ENCODE measurements at places on chromosomes 13 and 19.

DNA sequence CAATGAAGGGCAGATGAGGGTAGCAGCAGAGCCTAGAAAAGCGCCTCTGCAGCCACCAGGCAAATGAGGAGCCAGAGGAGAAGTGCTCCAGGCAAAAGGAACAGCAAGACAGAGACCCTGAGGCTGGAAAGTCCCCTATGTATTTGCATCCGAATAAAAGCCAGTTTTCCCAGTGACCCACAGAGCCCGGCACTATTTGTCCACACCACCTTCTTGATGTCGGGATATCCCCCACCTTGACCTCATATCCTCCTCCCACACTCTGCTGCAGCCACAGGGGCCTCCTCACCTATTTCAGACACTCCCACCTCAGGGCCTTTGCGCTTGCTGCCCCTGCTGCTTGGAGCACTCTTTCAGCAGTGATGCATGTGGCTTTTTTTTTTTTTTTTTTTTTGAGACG lies 6.6 kb downstream of the ATG4D start:
- DNase-seq, result no peak

GRCh38 chr19:35115177-35115951 lies at the start of gene FXYD3:
Gene FXYD3 (plus strand): TSS chr19:35115823. CDS start chr19:35119377, 3,554 bp downstream.
- DNase-seq, result no peak

- DNase-seq, result no peak
Observed at GRCh38 chr13:103351035-103351828, 285.0 kb upstream of the SLC10A2 start.

DNA sequence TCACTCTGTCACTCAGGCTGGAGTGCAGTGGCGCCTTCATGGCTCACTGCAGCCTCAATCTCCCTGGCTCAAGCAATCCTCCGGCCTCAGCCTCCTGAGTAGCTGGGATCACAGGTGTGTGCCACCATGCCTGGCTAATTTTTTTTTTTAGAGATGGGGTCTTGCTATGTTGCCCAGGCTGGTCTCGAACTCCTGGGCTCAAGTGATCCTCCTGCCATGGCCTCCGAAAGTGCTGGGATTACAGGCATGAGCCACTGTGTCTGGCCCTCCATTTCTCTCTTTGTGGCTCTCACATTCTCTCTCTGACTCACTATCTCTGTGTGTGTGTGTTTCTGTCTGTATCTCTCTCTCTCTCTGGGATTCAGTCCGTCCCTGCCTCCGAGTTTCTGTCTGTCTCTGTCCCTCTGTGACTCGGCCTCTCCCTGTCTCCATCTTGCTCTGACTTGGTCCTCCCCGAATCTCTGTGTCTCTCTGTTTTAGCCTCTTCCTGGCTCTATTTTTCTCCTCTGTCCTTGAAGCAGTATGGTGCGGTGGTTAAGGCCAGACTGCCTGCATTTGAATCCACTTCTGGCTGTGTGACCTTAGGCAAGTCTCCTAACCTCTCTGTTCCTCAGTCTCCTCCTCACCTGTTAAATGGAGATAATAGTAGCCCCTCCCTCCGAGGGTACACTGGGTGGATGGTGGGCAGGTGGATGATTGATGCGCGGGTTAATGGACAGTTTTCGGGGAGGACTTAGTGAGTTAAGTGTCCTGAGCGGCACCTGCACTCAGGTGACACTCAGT lies 11.0 kb downstream of the MEIS3 start:
- no peak for DNase-seq

DNA sequence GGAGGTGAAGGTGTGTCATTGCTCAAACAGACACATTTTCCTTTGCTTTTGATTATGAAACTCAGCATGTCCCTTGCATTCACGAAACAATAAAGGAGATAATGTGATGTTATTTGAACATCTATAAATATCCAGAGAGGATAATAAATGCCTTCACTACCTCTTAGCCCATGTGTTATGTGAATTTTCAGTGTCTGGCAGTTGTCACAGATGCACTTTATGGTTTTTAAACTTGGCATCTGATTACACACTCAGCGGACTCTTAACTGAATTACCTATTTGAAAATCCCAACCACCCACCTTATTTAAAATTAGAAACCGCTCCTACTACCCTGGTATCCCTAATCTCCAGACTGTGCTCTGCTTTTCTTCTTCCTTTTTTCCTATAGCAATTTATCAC lies 254.2 kb downstream of the COG6 start:
- DNase-seq, result no peak

- no peak for DNase-seq
Observed at GRCh38 chr19:33292595-33293254, 9.6 kb downstream of the CEBPA start.

GRCh38 chr13:29254626-29255370 lies 340.7 kb downstream of the SLC7A1 start:
- DNase-seq, result no peak

GRCh38 chr13:20998649-20999415 lies 62.6 kb downstream of the LATS2 start:
- DNase-seq, result no peak

DNA sequence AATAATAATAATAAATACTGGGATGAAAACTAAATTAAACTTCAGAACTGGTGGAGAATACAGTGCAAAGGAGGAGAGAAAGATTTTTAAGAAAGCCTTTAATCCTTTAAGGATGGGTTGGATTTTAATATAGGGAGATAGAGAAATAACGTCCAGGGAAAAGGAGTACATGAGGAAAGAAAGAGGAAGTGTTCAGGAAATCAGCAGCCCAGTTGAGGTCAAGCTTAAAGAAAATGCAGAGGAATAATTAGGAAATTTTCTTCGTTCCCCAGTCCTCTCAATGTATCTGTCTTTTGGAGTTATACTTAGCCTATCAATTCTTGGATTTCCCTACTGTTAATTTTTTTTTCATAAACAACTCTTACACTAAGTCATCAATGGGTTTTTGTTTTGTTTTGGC lies 47.7 kb downstream of the INTS6 start:
- no peak for DNase-seq

- no peak for DNase-seq
Observed at GRCh38 chr19:40553885-40554857, 22.5 kb upstream of the SHKBP1 start.

- no peak for DNase-seq
Observed at GRCh38 chr19:55488986-55489710, 912 bp downstream of the SSC5D start.

- no peak for DNase-seq
Observed at GRCh38 chr13:86831084-86831483, 840.1 kb upstream of the SLITRK5 start.

DNA sequence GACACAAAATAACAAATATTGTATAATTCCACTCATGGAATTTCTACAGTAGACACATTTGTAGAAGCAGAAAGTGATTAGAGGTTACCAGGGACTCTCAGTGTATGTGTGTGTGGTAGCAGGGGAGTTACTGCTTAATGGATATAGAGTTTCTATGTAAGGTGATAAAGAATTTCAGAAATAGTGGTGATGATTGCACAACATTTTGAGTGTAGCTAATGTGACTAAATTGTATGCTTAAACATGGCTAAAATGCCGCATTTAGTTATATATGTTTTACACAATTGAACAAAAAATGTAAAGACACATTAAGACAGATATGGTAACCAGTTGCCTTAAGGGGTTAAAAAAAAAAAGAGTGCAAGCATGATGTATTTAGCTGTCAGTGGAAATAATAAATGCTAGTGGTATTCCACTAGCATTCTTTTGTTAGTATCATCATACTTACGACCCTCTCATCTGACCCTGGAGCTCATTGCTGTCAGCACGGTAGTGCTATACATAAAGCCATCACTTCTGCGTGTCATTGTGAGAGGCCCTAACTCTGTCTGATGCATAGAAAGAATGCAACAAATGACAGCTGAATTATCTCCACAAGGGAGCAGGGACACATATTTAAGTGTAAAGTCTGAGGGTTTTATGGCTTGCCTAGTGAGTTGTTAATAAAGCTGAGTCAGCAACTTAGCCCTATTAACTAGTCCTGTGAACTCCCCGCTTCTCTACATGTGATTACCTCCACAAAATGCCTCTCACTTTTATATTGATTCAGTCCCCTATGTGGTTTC lies 134.1 kb upstream of the RXFP2 start:
- DNase-seq, result no peak

GRCh38 chr19:36051236-36051635 lies 2.8 kb downstream of the THAP8 start:
- no peak for DNase-seq

DNA sequence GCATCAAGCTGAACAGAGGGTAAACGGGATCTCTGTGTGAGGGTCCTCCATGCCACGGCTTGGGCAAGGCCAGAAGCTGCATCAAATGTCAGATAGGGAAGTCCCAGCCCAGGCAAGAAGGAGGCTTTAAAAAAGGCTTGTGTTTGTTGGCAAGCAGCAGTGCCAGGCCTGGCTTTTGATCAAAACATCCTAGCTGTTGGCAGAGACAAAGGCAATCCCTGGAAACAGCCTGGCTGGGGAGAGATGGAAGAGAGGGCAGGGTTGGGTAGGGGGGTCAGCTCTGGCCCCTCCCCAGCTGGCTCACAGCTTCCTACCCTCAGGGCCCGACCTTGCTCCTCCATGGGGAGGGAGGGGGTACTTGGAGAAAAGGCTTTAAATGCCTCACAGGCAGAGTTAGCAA lies 61.8 kb upstream of the KCTD15 start:
- no peak for DNase-seq

DNA sequence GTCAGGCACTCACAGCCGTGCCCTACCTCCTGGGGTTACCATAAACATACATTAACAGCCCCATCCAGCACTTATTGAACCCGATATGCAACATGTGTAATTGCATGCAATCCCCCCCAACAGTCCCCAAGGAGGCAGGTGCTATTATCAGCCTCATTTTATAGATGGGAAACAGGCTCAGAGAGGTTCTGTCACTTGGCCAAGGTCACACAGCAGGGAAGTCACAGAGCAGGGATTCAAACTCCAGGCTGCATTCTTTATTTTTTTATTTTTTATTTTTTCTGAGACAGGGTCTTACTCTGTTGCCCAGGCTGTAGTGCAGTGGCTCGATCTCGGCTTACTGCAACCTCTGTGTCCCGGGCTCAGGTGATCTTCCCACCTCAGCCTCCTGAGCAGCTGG lies 38.4 kb upstream of the TNFAIP8L1 start:
- no peak for DNase-seq

DNA sequence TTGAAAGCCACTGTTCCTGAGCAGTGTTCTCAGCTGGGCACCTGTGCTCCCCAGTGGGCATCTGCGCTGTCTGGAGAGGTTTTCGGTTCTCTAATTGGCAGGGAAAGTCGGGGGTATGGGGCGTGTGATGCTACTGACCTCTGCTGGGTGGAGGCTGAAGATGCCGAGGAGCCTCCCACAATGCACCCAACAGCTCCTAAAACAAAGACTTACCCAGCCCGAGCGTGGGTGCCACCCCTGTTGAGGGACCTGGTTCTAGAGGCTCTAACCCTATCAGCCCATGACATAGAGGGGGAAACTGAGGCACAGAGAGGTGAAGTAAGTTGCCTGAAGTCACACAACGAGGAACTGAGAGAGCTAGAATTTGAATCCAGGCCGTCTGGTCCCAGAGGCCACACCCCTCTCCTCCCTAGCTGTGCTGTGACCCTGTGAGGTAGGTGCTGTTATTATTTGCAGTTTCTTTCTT lies 2.3 kb downstream of the SPACA4 start:
- DNase-seq, result no peak

GRCh38 chr19:7199613-7200533 lies 94.3 kb downstream of the INSR start:
- no peak for DNase-seq

- no peak for DNase-seq
Observed at GRCh38 chr13:38707460-38707859, 20.6 kb downstream of the FREM2 start.

DNA sequence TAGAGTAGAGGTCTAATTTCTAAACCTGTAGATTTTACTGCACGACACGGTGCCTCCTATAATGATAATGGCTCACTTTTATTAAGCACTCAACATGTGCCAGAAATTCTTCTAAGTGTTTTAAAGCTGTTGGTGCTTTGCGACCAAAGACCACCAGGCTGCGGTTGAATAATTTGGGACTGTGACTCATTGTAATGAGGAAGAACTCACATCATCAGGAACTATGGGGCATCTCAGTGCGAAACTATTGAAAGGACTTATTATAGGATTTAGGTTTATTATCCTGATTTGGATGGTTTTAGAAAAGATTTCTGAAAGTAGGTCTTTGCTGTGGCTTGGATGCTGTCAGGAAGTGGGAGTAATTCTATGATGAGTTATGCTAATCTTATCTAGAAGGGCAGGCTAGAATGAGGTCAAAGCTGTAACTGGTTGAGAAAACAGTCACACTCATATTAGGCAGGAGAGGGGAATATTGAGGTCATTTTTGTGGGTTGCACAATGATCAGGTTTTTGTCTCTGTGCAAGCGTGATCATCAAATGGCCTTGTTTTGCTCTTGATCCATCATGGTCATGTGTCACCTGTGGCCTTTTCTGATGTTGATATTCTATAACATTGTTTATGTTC lies 266.8 kb downstream of the PCDH20 start:
- no peak for DNase-seq

All from vagina (tissue), 2 donors.